ENCODE measurements at places on chromosomes 6 and 20.
A peak's percentile ranks its signal among the peaks of the same experiment; 100 is the strongest.

DNA sequence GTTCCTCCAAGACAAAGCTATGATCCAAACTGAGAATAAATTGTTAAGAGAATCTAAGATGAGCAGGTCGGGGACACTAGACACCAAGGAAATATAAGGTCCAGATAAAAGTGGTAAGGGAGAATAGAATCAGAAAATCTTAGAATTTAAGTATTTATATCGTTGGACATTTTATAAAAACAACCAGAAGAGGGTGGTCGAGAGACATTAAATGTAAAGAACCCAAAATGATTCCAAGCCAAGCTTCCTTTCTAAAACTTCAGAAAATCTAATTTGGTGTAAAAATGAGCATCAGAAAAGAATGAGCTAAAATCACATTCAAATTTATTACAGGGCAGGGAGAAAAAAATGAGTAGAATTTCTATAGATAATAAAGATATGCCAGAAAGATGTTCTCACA, 97.8 kb upstream of the OGFRL1 start:
- peak; percentile 25 for DNase-seq

- no peak for DNase-seq
Observed at GRCh38 chr6:125729983-125730382, 19.4 kb upstream of the HEY2 start.

- DNase-seq: no peak
Observed at GRCh38 chr6:25735261-25735660, 19.3 kb upstream of the SLC17A4 start.

GRCh38 chr6:30857112-30857511, 27.2 kb upstream of the DDR1 start:
- no peak for DNase-seq

GRCh38 chr20:35837577-35838195, 65.9 kb downstream of the PHF20 start:
- no peak for DNase-seq

GRCh38 chr6:132096245-132096644, 145.1 kb upstream of the CCN2 start:
- no peak for DNase-seq

DNA sequence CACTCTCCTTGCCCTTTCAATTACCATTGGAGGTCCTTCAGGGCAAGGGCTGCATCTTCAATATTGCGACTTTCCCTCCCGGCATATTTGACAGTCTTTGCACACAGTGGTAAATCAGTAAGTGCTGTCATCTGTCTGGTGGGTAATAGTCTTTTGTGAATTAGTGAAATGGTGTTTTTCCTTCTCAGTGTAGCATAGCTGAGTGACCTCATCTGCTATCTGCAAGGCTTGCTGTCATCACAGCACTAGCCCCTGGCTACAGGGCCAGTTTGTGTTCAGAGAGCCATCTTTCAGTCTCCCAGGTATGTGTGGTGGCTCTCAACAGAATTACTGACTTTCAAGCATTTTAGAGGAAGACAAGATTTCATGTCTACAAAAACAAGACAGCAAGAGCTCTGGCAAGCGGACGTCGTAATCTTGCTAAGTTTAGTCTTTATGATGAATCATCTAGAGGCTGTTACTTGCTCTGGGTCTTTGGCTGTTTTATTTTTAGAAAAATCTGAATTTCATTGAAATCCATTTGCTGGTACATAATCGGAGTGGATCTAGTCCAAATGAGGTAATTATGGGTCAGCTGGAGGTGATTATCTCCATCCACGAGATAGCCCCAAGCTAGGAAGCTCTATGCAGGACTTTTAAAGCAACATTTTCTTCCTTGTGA, 528.9 kb downstream of the EPM2A start:
- DNase-seq: peak; percentile 69
